ENCODE measurements at places on chromosomes 11 and 22. TPM values are rescaled to one million over a fixed set of nuclear protein-coding genes. Genes with fewer than 3 reads are reported as not detected.

Gene MTNR1B
- polyA plus RNA-seq = not detected

DNA sequence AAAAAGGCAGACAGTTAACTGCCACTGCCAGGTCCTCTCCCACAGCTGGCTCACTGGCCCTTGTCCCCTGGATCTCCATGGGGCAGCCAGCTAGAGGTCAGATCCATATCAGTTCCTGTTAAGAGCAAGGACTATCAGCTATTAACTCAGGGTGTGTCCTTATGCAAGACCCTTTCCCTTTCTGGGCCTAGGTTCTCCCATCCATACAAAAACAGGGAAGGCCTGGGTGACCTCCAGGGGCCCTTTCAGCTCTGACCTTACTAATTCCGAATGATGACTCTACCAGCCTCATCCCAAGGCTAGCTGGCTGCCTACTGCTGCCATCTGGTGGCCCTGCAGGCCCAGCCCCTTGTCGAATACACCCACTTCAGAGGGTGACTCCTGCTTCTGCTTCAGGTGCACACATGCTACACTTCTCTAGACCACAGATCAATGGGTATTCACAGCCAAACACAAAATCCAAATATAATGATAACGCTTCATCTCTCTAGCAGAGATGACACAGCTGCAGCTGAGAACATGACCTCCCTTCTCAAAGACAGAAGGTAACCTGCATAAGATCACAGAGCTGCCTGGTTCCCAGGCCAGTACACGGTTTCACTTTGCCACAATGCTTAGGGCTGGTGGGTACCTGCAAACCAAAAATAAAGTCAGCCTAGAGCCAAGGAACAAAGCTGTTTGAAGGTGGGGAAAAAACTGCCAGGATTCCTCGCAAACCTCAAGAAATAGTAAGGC lies 34.1 kb downstream of the SERGEF start:
- peak; percentile 72 for DNase-seq

- DNase-seq = no peak
Observed at GRCh38 chr22:47738472-47739013, 976.1 kb downstream of the TBC1D22A start.

Gene LIF
- polyA plus RNA-seq = 44.3 TPM

DNA sequence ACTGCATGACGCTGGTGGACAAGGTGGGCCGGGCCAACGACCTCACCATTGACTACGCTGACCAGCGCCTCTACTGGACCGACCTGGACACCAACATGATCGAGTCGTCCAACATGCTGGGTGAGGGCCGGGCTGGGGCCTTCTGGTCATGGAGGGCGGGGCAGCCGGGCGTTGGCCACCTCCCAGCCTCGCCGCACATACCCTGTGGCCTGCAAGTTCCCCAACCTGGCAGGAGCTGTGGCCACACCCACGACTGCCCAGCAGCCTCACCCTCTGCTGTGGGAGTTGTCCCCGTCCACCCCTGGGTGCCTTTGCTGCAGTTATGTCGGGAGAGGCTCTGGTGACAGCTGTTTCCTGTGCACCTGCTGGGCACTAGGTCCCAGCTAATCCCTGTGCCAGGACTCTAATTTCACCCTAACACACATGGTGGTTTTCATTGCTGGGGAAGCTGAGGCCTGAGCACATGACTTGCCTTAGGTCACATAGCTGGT lies 49.0 kb upstream of the PPP6R3 start:
- no peak for DNase-seq

Gene SAC3D1
- polyA plus RNA-seq = 29.0 TPM

Gene TBC1D10A
- polyA plus RNA-seq = 8.7 TPM
